ENCODE measurements at places on chromosomes 6 and 20.

DNA sequence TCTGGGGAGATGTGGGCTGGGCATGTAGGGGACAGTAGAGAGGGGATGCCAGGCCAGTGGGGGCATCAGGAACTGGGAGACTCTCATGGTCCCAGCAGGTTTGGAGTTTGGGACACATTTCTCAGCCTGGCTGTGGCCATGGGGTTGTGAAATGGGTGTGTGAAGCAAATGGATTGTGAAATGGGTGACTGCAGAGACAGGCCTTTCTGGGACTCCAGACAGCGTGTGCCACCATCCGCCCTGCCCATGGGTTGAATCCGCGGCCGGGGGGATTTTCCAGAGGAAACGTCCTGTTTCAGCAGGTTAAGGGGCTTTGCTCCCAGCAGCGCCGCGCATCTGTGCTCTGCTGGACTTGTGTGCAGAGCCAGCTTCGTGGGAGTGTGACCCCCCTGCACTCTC is 3.7 kb upstream of the PMEPA1 start:
- no peak for DNase-seq

GRCh38 chr20:62331347-62331746 is 28.6 kb downstream of the ADRM1 start:
- no peak for DNase-seq

DNA sequence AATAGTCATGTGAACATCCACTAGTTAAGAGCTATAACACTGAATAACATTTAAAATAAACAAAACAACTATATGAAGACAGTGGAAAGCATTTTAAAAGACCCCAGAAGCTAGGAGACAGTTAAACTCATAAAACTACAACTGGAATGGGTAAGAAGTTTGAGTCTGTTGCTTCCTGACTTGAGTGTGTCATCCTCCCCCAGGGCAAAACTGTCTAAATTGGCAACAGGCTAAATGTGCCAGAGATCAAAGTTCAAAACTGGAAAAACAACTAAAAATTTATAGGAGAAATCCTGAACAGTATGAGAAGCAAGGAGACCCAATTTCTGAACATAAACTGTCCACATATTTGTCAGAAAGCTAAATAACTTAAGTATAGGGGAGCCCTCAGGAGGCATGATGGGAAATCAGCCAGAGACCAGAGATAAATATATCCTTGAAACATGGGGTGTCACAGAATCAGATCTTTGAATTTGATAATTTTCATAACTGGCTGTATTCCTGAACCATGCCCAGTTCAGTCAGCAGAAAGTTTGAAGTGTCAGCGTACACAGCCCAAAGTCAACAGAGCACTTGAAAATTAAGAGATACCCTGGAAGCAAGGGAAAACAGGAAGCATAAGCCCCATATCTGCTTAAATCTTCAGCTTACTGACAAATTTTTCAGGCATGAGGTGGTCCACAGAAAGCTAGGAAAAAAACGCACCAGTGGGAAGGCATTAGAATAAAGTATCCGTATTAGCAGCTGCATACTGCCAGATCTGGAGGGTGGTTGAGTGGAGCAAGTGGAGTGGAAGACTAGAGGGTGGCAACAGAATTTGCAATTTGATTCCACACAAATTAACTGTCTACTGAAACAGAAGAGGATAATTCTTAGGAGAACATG is 516.1 kb upstream of the MAN1A1 start:
- DNase-seq: no peak

- no peak for DNase-seq
These were observed 237.8 kb downstream of the TBX18 start for GRCh38 chr6:84526631-84527030.

- DNase-seq: no peak
These were observed 294.1 kb downstream of the BTBD9 start for GRCh38 chr6:38345586-38345985.

GRCh38 chr6:14706378-14706929 is 539.4 kb upstream of the JARID2 start:
- peak; percentile 73 for DNase-seq

DNA sequence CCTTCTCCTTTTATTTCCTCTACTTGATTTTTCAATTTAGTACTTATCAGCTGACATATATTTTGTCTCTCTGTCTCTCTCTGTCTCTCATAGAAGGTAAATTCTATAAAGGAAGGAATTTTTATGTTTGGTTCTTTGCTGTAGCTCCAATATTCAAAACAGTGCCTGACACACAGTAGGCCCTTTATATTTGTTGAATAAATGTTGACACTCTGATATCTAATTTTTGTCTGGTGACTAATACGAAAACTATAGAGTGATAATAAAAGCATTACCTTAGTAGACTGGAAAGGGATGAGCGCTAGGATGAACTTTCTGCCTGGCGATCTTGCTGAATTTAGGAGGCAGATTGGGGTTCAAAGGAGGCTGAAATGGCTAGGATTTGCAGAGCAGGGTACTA is 42.8 kb downstream of the PTPN1 start:
- DNase-seq: no peak
